Breast epithelium (tissue), 4 donors: ENCODE measurements at places on chromosomes 4 and X. TPM values are rescaled to one million over a fixed set of nuclear protein-coding genes. Genes with fewer than 3 reads are reported as not detected.
A peak's percentile ranks its signal among the peaks of the same experiment; 100 is the strongest.

GRCh38 chr4:87053176-87053658, 118.4 kb downstream of the AFF1 start:
- DNase-seq, result no peak

DNA sequence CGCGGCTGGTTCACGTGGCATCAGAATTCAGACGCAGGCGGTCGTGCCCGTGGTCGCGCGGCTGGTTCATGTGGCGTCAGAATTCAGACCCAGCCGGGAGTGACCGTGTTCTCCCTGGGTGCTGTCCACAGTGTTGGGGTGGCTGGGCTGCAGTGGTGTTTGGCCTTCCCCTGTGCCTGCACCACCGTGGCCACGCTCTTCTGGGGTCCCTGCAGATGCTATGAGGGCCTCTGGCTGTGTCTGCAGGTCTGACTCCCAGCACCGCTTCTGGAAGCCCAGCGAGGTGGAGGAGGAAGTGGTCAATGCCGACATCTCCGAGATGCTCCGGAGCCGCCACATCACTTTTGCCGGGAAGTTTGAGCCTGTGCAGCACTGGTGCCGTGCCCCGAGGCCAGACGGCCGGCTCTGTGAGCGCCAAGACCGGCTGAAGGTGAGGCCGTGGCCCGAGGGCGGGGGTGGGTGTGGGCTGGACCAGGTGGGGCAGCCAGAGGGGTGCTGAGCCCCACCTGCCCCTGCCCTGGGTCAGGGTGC, 26.4 kb downstream of the NKX1-1 start:
- DNase-seq, result peak; percentile 35

- no peak for DNase-seq
Measured at GRCh38 chr4:88646528-88647280, 50.9 kb downstream of the NAP1L5 start.

- no peak for DNase-seq
Measured at GRCh38 chr4:15066140-15066539, 63.9 kb downstream of the CPEB2 start.

The USP17L26 gene
- total RNA-seq, result not detected
